Motor neuron (in vitro differentiated cells): ENCODE measurements at places on chromosomes 4 and X. TPM values are rescaled to one million over a fixed set of nuclear protein-coding genes. Genes with fewer than 3 reads are reported as not detected.

TMEM31 gene
- total RNA-seq, result not detected in 2 replicates

MAGEA4 gene
- not detected in 2 replicates for total RNA-seq

FREM3 gene
- total RNA-seq, result 0.05 and 0.29 TPM in 2 replicates

NPNT gene
- total RNA-seq, result 0.25 and 1.1 TPM in 2 replicates

DNA sequence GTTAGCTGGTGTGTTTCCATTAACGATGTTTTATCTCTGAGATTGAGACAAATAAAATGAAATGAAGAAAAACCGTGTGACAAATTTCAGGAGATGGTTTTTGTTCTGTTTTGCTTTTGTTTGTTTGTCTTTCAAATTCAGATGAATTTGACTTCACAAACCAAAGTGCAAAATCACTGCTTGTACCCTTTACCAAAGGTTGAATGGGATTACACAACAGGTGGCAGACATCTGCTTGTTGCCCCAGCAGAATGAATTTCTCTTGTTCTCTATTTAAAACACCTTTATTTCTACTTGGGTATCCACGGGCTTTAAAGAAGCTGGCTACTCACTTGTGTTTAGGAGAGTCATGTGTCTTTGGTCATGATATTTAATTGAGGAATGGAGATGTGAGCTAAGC is 239.7 kb upstream of the CLNK start:
- ATAC-seq, result no peak

DNA sequence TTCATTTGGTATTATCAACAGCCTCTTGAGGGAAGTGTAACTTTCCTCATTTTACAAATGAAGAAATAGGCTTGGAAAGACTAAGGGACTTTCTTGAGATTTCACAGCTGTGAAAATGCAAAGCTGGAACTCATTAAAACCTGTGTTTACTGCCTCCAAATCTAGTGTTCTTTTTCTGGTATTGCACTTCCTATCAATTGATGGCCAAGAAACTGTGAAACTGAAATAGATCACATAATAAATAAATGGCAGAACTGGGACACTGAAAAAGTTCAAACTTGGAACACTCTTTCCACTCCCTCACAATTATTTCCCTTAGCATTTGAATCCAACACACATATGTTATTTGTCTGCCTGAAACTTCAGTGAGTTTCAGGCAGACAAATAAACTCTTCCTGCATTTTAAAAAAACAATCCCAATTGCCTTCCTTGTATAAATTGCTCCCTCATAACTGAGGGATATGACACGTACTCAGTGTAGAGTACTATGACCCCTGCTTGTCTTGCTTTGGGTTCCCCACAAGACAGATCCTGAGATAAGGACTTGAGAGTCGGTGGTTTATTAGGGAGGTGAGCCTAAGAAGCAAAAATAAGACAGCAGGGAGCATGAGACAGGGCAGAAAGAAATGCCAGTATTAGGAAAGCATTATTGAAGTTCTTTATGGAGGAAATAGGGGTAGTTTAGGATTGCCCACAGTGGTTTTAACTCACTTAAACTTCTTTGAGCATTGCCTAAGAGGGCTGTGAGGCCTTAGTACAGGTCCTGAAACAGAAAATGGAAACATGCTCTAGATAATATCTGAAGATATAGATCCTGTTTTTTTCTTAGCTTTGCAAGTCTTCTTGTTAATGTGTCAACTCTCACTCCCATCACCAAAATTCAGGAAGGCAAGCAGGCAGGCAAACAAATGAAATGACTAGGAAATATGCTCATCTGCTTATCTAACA is 33.9 kb downstream of the RTL3 start:
- no peak for ATAC-seq

DNA sequence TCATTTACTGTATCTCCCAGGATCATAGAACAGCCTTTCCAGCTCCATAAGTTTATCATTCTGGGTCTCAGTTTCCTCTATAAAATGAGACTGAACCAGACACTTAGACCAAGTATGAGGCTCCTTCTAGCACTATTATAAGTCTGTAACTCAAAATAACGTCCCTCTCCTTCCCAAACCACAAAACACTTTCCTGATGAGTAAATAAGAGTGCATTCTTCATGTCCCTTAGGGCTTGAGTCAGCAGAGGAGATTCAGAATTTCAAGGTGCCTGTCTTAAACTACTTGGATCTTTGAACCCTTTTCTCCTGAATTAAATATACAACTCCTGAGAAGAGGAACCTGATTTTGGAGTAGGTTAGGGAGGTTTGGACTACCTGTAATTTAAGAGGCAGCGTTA is 62.6 kb downstream of the GLRA2 start:
- no peak for ATAC-seq

- ATAC-seq, result no peak
These were observed 50.9 kb downstream of the RXFP1 start for GRCh38 chr4:158572608-158573007.

DNA sequence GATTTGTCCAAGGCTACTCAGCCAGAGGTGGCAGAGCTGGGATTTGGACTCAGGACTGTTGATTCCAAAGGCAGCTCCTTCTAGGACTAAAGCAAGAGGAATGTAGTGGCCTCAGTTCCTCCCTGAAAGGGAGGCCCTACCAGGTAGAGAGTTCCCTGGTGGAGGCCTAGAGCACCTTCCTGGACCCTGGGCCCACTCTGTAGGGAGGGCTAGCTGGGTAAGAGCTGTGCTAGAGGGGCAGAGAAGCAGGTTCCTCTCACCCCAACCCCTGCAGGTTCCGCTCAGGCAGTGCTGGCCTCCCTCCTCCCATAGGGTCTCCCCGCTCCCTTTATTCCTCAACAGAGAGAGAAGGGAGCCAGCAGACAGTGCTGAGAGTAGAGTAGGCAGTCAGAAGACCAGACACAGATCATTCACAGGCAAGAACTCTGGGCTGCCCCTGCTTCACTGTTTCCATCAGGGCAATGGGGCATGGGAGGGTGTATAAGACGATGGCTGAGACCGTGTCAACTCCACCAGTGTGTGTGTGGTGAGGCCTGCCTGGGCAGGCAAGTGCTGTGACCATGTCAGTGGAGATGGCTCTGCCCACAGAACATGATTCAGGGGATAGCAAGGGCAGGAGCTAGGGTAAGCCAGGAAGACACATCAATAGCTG is 12.4 kb upstream of the PJA1 start:
- ATAC-seq, result no peak

DNA sequence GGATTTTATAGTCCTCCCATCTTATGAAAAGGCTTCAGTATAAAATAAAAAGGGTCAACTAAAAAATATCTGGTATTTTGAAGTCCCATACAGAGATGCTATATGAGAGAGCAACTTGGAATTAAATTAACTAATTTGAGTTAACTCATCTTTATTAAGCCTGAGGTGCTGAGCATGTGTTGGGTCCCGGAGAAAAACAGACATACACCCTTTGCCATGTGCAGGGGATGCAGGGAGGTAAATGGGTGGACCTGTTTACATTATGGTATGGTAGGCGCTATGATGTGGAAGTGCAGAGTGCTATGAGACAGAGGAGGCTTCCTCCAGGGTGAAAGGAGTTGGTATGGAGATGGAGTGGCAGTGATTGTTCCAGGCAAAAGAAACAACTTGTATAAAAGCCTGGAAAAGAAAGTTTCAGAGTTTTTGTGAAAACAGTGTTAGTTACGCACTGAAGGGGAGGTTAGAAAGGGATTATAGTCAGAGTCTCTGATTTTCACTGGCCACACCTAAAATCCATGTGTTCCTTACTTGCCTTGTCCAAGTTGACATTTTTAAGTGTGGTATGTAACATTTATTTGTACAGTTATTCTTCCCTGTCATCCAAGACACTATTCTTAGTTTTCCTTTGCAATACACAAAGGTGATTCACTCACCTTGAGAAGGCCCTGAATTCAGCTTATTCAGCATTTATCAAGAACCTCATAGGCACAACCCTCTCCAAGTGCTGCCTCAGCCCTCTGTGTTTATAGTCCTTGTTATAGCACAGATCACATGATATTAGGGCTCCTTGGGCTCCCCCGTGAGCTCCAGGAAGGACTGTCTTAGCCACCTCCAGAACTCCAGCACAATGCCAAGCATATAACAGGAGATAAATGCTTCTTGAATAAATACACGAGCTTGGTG is 152.0 kb downstream of the RASL11B start:
- no peak for ATAC-seq

DNA sequence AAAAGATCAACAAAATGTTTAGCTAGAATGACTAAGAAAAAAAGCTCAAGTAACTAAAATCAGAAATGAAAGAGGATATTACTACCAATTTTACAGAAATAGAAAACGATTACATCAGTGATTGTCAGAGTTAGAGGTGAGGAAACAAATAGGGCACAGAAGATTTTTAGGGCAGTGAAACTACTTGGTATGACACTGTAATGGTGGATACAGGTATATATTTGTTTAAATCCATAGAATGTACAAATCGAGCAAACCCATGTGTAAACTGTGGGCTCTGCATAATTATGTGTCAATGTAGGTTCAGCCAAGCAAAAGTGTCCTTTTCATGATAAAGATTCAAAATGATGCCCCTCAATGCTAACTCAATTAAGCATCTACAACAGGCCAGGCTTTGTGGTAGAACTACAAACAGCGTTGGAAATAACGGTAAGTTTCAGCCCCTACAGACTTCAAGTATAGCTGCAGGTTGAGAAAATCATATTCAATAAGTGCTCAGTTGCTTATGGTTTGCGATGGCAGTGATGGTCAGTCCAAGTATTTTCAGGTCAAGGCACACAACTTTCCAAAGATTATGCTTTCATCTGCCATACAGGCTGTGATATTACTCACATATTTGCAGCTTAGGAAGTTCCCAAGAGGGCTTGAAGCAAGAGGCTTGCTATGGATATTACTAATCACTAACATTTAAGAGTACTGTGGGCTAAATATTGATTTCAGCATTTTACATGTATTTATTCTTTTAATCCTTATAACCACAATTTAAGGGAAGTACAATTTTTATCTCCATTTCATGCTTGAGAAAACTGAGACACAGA is 158.6 kb downstream of the TET2 start:
- no peak for ATAC-seq

- ATAC-seq, result no peak
These were observed 179.1 kb upstream of the KLHL4 start for GRCh38 chrX:87338510-87338909.

- ATAC-seq, result no peak
These were observed 39.7 kb downstream of the CORIN start for GRCh38 chr4:47798165-47798564.

DNA sequence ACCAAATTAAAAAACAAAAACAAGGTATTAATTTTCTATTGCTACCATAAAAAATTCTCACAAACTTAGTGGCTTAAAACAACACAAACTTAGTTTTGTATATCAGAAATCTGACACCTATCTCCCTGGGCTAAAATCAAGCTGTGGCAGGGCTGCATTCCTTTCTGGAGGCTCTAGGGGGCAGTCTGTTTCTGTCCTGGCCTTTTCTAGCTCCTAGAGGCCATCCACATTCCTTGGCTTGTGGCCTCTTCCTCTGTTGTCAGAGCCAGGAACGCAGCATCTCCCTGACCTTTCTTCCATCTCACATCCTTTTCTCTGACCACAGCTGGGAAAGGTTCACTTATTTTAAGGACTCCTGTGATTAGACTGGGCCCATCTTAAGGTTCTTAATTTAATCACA is 38.9 kb upstream of the TLR2 start:
- no peak for ATAC-seq

- no peak for ATAC-seq
These were observed 300.3 kb upstream of the NWD2 start for GRCh38 chr4:36944232-36944631.
